Progenitor cell of endocrine pancreas (in vitro differentiated cells): ENCODE measurements at places on chromosomes 7 and 10.

DNA sequence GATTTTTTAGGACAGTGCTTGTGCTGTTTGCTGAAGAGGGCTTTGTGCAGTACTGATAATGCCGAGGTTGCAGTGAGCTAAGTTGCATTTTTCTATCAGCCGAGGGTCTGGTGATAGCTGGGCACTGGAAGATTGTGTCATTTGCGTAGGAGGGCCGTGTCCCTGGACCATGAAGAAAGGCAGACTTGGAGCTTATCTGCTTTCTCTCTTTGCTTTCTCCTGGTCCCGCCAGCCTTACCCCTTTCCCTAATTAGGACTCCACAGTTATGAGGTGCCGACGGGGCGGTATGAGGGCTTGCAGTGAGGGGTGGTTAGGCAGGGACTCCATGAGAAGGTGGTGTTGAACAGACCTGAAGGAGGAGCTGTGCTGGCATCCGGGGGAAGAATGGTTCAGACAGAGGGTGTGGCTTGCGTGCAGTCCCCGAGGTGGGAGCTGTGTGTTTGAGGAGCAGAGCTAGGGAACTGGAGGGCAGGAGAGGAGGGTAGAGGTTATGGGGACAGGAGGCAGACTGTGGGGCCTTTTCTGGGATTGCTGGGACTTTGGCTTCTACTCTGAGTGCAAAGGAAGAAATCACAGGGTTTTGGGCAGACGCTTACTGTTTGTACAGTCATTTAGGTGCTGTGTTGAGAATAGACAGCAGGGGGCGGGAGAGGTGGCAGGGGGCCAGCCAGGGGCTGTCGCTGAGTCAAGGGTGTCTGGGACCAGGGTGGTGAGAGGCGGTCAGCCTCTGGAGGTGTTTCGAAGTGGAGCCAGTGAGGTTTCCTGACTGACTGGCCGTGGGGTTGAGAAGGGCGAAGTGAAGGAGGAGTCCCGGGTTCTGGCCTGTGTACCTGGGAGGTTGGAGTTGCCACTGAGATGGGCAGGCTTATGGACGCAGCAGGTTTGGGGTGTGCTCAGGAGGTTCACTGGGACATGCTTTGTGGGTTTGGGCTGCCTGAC, 43.4 kb downstream of the PRF1 start:
- DNase-seq: peak; percentile 41

GRCh38 chr10:73044378-73045285, 52.0 kb downstream of the P4HA1 start:
- DNase-seq: no peak

- DNase-seq: no peak
Measured at GRCh38 chr7:42964849-42965805, 33.0 kb downstream of the MRPL32 start.

GRCh38 chr7:136303162-136303561, 326.0 kb upstream of the MTPN start:
- no peak for DNase-seq

- DNase-seq: no peak
Measured at GRCh38 chr7:41975849-41976248, 261.2 kb downstream of the GLI3 start.

DNA sequence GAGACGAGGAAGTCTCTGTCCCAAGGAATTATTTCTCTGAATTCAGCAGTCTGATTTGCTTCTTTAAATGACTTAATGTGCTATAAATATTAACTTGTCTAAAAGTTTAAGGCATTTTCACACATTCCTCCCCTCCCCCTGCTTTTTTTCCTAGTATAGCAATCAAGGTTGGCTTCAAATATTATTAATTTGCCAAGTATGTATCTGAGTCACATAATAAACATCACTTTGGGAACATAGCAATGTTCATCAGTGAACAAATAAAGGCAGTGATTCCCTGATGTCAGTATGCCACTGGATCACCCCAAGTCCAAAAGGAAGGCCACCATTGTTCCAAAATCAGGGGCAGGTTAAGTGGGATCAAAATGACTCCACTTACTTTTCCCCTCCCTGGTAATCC, 40.5 kb downstream of the PDE6C start:
- DNase-seq: no peak

DNA sequence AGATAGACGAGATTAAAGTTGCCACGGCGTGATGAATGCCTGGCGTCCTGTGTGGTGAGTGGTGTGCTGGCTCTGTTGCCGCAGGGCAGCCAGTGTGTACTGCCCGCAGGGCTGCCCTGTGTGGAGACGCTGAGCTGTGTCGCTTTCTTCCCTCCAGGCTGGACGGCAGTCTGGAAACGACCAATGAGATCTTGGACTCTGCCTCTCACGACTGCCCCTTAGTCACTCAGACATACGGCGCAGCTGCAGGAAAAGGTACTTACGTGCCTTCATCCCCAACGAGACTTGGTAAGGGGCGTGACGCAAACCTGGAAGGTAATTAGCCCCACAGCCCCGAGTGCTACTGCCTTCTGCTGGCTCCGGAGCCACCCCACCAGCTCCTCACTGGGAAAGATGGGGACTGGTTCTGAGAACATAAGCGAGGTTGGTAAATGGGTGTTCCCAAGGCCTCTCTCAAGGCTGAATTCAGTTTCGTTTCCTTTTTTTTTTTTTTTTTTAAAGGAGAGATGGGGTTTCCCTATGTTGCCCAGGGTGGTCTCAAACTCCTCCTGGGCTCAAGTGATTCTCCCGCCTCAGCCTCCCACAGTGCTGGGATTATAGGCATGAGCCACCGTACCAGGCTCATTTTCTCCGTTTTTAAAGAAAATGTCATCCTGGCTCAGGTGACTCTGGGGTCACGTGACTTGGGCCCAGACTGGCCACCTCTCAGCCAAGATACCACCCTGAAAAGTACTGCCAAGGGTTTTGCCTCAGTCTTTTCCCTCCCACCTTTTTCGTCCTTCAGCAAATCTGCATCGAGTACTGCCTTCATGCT, 39.6 kb downstream of the WIPI2 start:
- no peak for DNase-seq

DNA sequence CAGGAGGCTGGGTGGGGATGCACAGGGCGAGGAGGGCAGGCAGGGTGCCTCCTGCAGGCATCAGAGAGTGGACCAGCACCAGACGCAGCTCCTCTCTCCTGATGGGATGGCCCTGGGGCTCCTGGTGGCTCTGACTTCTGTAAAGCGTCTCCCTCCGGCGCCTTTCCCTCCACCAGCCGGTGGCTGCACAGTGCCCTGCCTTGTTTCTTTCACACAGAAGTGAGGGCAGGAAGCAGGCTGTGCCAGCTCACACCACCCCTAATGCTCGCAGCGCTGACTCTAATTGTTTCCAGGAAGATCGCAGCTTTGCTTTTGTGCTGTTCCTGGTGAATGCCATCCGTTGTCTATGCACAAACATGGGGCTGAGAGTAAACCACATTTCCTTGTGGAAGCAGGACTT, 152.3 kb upstream of the LANCL2 start:
- no peak for DNase-seq

- DNase-seq: no peak
Measured at GRCh38 chr10:112585126-112585525, 138.1 kb downstream of the VTI1A start.

DNA sequence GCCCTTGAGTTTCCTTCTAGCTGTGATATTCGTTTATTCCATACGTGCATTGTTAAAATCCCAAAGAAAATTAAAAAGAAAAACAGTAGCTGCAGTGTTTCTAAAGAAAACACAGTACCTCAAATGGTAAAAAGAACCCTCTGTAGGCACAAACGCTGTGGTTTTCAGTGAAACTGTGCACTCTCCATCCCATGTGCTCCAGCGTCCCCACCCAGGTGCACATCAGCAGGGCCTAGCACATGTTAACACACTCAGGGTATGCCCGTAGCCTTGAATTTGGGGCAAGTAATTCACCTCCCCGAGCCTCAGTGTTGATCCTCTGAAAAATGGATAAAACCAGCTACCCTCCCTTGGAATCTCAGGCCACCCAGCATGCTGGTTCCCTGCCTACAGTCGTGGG, 9.5 kb downstream of the SLC18A2 start:
- DNase-seq: no peak

DNA sequence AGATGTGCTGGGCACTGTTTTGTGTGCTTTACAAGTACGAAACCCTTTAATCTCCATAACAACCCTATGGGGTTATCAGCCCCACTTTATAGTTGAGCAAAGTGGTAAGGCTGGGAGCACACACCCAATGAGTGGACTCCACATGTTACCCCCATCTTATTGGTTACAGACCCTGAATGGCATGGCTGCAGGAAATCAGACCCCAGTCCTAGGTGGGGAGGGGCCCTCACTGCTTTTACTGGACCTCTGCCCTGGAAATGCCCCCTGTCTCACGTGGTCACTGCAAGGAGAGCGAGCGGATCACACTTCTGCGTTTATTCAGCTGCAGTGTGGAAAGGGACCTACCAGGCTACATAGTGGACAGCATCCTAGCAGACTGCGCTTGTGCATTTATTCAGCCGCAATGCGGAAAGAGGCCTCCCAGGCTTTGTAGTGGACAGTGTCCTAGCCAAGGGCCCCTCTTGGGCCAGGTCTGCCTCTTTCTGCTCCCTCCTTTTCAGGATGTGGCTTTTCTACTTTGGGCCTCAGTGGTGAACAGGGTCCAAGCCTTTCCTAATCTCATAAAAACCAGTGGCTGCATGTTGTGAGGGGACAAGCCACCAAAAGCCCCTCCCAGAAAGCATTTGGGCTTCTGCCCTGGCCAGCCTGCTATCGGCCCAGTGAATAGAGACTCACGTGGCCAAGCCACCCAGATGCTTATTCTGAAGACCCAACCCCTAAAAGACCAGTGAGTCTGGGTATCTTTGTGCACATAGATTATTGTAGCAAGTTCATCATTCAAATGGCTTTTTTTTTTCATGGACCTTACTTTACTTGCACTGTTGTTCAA, 405.7 kb upstream of the RNF32 start:
- DNase-seq: no peak

GRCh38 chr7:92635538-92635937, 45.3 kb upstream of the FAM133B start:
- DNase-seq: no peak

DNA sequence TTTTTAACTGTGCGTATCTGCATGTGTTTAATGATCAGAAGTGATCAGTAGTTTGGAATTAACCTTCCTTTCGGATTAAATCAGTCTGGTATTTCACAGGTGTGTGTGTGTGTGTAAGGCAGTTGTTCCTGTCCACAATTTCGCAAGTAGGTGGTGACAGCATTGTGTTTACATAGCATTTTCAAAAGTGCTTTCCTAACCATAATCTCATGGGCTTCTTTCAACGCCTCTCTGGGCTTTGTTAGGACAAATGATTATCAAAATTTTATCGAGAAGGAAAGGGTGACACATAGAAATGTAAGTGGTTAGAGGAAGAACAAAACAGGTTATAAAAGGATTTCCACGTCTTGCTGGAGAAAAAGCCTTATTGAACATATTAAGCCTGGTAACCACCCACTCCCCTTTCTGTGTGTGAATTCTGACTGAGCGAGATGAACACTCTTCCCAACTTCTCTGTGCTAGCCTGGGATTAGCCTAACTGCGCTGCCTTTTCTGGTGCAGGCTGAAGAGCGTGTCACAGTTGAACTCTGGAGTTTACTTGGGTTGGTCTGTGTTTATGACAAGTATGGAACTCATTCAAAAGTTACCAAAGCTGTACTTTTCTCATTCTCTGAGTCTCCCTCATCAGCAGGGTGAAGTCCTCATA, 292.3 kb upstream of the PITRM1 start:
- no peak for DNase-seq

DNA sequence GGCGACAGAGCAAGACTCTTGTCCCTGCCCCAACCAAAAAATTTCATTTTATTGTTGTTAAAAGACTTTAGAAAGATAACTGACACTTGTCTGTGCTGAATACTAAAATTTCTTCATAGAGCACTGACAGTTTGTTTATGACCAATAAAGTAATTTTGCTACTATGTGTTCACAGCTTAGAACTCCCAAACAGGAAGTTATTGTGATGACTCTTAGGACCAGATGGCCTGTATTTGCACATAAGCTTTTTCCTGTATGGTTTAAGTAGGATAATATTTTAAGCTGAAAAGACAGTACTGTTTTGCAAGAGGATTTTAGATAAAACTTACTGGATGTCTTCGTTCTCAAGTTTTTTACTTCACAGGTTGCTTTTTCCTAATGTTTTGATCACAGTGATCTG, 80.7 kb downstream of the MMRN2 start:
- DNase-seq: no peak

- DNase-seq: no peak
Measured at GRCh38 chr10:6211671-6212635, 9.2 kb downstream of the PFKFB3 start.

GRCh38 chr7:72235351-72235750, 176.8 kb downstream of the CALN1 start:
- DNase-seq: no peak

- DNase-seq: no peak
Measured at GRCh38 chr7:20744954-20745446, 41.7 kb downstream of the SP8 start.

DNA sequence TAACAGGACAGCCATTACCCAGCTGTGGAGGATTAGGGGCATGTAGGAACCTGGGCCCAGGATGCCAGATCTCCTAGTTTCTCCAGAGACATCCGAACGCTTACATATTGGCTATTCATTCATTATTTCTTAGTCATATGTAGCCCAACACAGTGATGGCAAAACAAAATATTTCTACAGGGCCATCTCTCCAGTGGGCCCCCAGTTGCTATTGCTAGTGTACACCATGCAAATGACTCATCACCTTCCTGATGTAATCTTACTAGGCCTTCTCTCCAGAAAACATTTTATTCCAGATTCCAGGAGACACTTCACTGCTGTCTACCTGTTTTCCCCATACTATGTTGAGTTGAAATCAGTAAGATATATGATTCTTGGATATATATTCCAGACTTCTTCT, 201.7 kb downstream of the PLXDC2 start:
- DNase-seq: no peak

DNA sequence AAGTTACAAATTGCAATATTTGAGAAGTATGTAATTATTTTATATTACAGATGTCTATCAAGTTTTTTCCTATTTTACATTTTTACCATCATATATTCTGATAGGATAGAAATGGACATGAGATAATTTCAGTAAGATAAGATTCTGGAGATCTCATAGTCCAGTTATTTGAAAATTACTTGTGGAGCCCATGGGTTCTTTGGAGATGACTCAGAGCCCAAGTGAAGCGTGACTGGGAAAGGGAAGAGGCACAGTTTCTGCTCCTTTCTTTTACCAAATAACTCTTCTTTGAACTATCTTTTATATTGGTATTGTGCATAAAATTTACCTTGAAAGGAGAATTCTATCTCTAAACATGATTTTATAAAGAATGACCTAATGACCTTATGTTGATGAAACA, 2.4 kb downstream of the CD36 start:
- no peak for DNase-seq

GRCh38 chr10:119325131-119325530, 117.8 kb downstream of the GRK5 start:
- no peak for DNase-seq
